ENCODE measurements at places on chromosomes 6 and 20.

DNA sequence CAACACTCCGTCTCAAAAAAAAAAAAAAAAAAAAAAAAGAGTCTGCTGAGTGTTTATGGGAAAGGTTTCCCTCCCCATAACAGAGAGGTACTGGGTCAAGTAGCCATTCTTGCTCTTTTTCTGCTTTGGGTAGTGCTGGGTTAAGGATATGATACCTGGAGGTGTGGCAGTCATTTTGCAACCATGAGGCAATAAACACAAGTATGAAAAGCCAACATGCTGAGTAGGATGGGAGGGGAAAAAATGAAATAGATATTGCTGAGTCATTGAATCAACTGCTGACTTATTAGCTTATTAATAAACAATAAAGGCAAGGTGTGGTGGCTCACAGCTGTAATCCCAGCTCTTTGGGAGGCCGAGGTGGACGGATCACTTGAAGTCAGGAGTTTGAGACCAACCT is 2.3 kb upstream of the TOMM34 start:
- no peak for DNase-seq

- no peak for DNase-seq
Measured at GRCh38 chr6:85453490-85453889, 3.6 kb downstream of the NT5E start.

DNA sequence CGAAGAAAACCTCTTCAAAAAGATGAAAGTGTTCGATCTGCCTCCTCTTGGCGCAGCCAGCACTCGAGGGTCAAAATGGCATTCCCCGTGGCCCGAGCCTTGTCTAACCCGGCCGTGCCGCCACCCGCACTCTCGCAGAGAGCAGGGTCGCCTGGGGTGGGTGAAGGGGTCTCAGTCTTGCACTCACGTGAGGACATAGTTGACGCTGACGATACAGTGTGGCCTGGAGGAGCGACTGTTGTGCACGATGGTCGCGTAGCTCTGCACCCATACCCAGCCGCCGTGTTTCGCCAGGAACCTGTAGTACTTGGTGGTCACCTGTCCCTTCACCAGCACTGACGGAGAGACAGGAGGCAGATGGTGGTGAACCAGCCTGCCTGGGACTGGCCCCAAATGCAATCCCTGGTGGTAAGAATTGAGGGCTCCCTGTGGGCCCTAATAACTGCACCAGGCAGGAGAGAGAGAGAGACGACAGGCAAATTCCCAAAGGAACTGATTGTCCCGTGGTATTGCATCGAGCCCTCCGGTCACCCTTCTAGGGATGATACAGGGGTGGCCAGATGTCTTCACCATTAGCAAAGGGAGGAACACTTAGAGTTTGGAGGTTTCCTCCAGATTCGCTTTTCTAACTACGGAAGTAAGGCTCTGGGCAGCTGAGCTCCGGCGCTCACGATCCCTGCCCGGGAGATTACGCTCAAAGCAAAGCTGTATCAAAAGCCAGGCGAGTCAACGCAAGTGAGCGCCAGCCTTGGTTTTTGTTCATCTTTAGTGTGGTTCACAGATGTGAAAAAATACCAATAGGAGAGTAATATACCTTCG is 17.4 kb downstream of the SIM1 start:
- DNase-seq = no peak

DNA sequence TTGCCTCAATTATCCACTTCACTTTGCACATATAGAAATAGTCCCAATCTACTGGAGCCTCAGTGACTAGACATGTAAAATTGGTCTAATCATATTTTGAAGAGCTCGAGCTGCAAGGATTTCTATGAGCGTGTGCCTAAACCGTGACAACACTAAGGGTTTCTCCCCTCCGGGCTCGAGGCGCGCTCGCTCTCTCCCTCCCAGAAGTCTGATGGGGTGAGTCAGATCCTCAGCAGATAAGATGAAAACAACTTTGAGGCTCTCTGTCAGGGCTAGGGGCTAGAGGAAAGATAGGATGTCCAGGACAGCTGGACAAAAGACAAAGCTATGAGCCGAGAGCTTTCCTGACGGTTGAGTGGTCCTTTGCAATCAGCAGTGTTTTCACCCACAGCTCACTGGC is 16.8 kb downstream of the GNAS-AS1 start:
- no peak for DNase-seq

- DNase-seq = no peak
Measured at GRCh38 chr20:41497186-41497895, 120.8 kb downstream of the CHD6 start.

GRCh38 chr6:163826629-163827028 is 412.1 kb downstream of the QKI start:
- no peak for DNase-seq

GRCh38 chr20:44027343-44028002 is 112.8 kb downstream of the TOX2 start:
- DNase-seq = no peak

GRCh38 chr6:106975738-106976064 is 1.2 kb upstream of the CD24 start:
- DNase-seq = no peak

GRCh38 chr6:2440516-2440915 is 195.1 kb upstream of the GMDS start:
- no peak for DNase-seq

- no peak for DNase-seq
Measured at GRCh38 chr20:40173872-40174271, 515.2 kb downstream of the MAFB start.

DNA sequence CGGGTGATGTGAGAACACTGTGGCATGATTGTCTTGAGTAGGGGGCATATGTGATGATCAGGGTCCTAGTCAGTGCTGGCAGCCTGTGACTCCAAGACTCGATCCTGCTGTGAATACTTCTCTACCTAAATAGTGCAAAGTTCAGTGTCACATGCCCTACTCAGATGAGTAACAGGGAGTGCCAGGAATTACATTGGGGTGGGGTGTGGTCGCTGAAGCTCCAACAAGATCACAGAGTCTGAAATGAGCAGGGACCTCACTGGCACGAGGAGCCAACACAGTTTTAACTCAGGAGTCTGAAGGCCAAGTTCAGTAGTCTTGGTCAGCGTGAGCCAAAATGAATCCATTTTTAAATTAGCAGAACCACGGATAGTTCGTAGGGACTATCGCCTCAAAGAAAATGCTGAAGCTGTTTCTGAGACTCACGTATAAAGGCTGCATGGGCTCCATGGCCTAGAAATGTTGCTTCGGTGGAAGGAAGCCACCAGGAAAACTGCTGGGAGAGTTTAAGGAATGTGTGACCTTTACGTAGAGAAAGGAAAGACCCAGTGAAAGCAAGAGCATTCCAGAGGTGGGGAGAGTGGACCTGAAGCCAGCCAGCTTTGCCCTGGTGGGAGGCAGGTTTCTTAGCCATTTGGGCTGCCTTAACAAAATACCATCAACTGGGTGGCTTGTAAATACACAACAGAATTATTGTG is 72.2 kb downstream of the RPP40 start:
- DNase-seq = no peak

DNA sequence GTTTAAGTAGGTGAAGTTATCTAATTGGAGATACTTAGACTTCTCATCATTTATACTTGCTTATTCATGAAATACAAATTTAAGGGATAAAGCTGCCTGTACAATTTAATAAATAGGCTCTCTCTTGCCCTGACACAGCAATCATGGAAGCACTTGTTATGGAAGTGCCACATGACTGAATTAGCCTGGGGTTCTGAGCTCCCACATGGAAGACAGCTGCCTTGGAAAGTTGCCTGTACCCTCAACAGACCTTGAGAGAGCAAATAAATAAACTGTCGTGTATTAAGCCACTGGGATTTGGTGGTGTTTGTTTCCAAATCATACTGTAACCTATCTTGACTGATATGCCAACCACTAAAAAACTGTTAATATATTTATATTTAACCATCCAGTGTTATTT is 87.0 kb upstream of the RSPO3 start:
- DNase-seq = no peak

GRCh38 chr6:5422321-5422915 is 161.1 kb downstream of the FARS2 start:
- DNase-seq = no peak

DNA sequence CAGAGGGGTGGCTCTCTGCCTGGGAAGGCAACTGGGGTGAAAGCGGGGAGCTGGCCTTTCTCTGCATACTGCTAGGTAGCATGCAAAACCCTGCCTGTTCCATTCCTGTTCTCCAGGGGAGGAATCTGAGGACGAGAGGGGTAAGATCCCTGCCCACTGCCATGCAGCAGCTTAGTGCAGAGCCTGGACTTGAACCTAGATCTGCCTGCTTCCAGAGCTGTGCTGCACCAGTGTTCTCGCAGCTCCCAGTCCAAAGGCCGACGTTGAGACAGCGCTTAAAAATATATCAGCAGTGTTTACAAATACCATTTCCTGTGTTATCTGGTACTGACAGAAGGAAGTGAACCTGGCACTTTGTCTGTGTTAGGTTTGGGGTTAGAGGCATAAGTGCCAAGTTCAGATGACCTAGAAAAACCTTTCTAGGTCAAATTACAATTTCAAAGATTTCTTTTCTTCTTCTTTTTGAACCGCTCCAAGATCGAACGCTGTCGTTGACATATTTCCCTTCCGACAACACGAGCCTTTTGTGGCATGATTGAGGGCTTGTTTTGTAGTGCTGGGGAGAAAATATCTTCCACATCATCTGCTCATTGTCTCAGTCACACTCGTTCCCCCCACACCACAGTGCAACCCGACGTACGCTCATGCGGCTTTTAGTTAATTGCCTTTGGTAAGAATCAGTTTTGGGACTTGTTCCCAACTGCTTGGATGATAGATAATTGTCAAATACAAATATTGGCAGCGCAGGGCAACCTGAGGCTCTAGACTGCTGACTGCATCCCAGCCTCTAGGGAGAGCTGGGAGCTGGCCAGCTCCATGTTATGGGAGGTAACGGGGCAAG is 44.6 kb downstream of the TOX2 start:
- no peak for DNase-seq

DNA sequence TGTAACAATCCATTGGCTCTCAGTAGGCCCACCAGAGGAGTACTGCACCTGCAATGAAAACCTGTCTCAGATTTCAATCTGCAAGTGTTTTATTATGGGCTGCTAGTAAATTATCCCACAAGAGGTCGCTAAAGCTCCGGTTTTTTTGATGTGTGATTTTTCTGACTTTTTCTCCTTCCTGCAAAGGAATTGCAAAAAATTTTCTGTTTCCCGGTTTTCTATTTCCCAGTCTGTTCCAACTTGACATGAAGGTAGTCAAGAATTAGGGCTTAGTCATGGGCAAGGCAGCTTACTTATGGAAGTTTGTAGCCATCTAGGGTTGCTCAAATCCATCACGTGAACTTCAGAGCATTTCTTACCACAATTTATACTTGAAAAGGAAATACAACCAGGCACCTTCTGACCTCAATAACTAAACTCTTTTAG is 38.5 kb upstream of the AHI1 start:
- DNase-seq = no peak

DNA sequence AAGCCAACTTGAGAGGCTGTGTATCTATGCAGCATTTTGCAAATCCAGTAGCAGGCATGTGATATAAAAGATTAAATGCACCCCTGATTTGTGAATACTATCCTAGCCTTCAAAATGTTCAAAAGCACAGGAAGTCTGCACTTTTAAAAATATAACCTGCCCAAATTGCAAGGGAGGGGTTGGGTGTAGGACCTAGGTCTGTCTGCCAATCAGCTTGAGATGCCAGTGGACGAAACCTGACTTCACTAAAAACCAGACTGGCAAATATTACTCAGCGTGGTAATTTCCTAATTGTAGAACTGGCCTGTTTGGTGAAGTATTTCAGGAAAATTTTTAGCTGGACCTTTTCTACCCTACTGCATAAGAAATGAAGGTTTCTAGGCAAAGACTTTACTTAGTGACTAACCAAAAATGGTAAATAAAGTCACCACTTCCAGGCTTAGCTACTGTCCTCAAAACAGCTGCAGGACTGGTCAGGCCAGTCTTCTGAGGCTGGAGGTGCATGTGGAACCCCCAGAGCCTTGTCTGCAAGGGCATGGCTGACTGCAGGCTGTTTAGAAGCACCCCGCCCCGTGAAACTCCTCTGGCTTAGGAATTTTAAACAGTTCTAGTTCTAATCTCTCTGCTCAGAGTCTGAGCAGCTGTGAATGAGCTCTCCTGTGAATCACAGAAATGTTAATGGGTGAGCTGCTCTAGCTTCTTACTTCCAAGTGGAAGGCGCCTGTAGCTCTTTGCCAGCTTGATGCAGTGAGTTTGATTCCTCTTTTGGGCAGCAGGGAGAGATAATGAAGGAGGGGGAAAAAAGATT is 104.4 kb upstream of the ESR1 start:
- no peak for DNase-seq

DNA sequence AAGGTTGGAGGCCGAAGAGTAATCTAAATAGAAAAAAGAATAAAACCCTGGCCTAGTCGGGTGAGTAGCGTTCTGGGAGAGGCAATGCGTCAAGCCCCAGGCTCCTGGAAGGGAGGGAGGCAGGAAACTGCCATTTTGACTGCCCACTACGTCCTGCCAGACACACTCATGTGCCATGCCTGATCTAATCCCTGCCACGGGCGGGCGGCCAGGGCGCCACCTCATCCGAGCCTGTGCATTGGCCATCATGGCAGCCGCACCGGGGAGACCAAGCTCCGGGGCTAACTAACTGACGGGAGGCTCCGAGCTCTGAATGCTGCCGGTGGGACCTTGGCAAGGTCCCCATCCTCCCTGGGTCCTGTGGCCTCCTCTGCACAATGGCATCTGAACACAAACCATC is 68.8 kb downstream of the INSM1 start:
- no peak for DNase-seq

DNA sequence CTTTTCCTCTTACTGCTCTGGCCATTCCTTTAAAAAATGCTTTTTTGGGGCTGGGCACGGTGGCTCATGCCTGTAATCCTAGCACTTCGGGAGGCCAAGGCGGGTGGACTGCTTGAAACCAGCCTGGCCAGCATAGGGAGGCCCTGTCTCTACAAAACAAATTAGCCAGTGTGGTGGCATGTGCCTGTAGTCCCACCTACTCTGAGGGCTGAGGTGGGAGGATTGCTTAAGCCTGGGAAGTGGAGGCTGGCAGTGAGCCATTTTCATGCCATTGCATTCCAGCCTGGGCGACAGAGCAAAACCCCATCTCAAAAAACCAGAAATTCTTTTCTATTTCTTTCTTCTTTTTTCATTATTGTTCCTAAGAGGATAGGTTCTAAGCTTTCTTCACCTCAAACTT is 36.9 kb upstream of the RNF144B start:
- DNase-seq = no peak

GRCh38 chr6:132666118-132666517 is 7.1 kb upstream of the TAAR1 start:
- DNase-seq = no peak

GRCh38 chr20:41358230-41358629 is 8.4 kb downstream of the EMILIN3 start:
- DNase-seq = no peak

- DNase-seq = no peak
Measured at GRCh38 chr6:41984623-41985022, 43.0 kb upstream of the CCND3 start.

- DNase-seq = no peak
Measured at GRCh38 chr6:2743280-2744208, 7.2 kb downstream of the MYLK4 start.

GRCh38 chr20:25271486-25272222 is 23.8 kb downstream of the PYGB start:
- no peak for DNase-seq
